ENCODE measurements at places on chromosomes 13 and 19.

DNA sequence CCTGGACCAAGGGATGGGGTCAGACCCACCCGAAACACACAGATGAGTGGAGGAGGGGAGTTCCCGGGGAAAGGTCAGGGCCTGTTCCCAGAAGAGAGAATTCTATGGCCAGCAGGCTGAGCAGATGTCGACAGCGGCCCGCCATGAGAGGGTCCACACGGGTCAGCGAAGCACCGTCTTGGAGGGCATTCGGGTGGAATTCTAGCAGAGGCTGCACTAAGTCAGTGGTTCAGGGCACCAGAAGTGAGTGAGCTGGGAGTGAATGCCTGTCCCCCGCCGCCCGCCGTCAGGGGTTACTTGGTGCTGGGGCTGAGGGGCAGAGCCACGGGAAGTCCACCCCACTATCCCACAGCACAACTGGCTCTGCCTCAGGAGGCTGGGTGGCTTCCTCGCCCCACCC, 96.2 kb upstream of the VSTM2B start:
- no peak for DNase-seq

DNA sequence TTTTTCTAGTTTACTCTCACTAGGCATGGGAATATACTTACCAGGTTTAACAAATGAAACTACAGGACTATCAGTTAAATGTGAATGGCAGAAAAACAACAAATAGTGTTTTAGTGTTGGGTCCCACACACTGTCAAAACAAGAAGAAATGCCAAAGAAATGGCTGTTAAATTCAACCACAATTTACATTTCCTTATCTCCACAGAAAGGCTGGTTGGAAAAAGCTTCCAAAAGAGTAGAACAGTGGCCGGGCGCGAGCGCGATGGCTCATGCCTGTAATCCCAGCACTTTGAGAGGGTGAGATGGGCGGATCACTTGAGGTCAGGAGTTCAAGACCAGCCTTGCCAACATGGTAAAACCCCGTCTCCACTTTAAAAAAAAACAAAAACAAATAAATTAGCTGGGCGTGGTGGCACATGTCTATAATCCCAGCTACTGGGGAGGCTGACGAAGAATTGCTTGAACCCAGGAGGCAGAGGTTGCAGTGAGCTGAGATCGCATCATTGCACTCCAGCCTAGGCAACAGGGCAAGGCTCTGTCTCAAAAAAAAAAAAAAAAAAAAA, 66.5 kb downstream of the SERP2 start:
- DNase-seq, result no peak

- no peak for DNase-seq
These were observed 59.0 kb upstream of the MCF2L start for GRCh38 chr13:112910016-112910415.

DNA sequence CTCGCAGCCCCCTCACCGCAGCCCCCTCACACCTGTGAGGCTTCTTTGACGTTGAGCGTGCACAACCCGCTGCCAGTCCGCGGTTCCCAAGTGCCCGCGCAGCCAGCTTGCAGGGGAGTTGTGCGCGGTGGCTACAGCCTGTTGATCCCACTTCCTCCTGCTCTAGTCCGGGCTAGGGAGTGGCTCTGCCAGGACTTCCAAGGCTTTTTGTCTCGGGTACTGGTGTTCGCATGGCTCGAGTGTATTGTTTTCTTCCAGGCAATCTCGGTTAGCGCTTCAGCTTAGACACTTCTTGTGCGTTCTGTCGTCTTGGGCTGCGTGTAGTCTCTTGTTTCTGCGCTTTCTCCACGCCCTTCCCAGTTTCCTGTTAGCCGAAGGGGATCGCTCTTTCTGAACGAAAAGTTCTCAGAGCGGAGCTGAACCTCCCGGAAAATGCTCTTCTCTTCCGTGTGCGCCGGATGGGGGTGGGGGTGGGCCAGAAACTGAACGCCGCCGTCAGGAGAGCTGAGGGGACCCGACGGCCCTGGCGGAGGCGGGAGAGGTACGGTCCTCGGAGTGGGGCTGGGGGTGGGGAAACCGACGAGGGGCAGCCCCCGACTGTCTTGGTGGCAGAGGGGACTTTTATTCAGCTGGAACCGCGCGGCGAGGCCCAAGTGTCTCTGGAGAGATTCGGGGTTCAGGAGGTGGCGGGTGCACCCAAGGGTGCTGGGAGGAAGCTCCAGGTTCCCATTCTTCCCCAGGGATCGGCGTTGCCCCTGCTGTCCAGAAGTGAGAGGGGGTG, 697 bp upstream of the DGKH start:
- DNase-seq, result peak; percentile 82

- DNase-seq, result no peak
These were observed 17.2 kb downstream of the PGLS start for GRCh38 chr19:17528610-17529009.

GRCh38 chr19:42249149-42249750, 5.7 kb downstream of the ERF start:
- DNase-seq, result no peak

DNA sequence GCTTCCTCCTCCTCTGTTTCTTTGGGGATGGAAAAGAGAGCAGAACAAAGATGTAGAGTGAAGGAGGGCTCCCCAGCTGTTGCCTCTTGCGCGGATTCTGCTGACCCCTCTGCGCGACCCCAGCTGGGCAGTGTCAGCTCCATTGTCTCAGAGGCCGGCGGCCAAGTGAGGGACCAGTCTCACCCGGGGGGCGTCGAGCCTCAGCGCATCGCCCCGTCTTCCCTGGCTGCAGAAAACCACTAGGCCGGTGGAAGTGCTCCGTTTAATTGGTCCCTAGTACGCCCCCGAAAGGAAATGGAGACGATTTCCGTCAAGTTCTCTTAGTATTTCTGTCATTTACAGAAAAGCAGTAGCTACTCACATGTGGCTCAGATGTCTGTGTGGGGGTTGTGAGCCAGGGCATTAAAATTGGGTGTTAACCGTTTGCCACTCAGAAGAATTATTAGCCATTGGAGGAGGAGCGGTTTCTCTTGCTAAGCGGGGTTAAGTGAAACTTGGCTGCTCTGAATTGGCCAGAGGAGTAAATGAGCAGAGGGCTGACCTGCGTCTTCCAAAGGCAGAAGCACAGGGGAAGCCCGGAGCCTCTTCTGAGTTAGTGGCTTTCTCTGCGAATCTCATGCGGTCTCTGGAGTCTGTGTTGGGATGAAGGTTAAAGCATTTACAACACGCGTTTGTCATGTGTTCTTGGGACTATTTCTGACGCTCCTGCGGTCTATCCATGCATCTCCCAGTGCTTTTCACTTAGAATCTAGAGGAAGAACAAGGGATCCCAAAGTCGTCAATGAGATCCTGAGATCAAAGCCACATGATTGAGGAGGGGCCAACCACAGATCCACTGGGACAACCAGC, 132.8 kb upstream of the MYO16 start:
- DNase-seq, result no peak

DNA sequence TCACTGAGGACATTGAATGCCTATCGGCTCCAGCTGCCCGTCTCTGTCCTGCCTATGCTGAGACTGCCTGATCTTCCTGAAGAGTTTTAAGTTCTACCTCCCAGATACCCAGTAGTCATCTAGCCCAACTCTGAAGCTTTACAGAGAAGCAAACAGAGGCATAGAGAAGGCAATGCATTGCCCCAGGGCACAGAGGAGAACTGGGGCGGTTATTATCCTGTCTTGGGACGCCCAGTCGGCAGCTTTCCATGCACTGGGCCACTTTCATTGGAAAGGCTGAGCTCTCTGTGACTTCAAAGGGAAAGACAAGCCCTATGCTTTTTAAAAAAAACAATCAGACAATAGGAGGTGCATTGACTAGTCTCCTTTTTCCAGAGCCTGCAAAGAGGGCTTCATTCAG, 71.6 kb downstream of the HSPH1 start:
- DNase-seq, result no peak

- no peak for DNase-seq
These were observed 829 bp downstream of the KCNC3 start for GRCh38 chr19:50328224-50328872.

DNA sequence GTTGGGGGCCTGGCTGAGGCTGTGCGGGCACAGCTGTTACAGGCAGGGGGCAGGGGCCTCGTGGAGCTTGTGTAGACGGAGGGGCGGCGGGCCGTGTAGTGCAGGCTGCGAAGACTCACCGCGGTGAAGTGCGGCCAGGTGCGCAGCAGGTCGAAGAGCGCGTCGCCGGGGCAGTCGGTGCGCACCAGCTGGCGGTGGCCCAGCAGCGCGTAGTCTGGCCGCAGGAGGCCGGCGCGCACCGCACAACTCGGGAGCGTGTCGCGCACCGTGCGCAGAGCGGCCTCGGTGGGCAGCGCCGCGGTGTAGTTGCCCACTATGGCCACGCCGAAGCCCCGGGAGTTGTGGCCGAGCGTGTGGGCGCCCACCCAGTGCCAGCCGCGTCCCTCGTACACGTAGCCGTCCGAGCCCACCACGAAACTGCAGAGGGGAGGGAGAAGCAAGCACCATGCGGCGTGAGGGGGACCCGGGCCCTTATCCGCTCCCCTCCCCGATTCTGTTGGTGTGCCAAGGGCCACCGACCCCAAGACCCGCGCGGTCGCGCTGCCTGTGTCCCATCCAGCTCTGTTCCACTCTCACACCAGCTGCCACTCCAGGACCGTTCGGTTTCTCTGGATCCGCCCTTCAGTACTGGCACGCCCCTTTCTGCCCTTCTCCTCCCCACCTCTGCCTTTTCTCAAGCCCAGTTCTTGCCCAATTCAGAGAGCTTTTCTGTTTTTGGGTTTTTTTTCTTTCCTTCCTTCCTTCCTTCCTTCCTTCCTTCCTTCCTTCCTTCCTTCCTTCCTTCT, 5.4 kb upstream of the RASAL3 start:
- DNase-seq, result no peak

- DNase-seq, result peak; percentile 90
These were observed 12.7 kb downstream of the PRAM1 start for GRCh38 chr19:8489561-8490394.

GRCh38 chr19:48006762-48007161, 12.3 kb downstream of the ELSPBP1 start:
- no peak for DNase-seq

GRCh38 chr13:102091231-102091630, 310.6 kb downstream of the FGF14 start:
- DNase-seq, result peak; percentile 49

DNA sequence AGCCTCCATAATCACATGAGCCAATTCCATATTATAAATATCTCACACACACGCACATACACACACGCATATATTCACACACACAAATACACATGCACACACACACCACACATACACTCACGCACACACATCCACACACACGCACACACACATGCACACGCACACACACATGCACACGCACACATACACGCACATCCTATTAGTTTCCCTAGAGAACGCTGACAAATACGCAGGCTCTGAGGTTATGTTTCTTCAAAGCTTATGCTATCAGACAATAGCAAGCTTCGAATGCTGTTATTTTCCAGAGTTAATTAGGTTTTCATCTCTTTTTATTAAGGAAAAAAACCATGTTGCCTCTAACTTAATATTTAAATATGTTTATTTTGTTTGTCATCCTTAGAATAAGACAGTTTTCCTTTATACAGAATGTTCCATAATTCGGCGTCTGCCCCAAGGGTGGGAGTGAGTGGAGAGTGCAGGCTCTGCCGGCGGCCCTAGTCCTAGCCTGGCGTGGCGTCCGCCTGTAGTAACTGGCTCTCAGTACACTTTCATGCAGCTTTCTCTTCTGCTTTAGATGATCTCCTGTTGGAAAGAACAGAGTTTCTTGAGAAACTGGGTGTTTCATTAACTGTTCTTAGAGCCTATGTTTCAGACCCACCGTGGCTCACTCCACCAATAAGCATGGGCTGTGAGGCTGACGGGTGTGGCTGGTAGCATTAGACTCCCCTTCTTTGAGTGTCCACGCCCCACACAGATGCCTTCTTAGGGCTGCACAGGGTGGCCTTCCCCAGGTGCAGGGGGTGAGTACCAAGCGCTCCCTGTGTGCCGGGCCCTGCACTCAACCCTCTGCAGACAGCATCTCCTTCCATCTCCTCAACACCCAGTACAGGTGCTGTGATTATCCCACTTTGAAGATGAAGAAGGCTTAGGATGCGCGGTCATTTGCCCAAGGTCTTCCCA, 30.4 kb upstream of the ANKRD10 start:
- no peak for DNase-seq

GRCh38 chr19:52785506-52785905, 1.1 kb downstream of the ZNF600 start:
- DNase-seq, result no peak

GRCh38 chr19:41421314-41421713, 5.9 kb downstream of the B3GNT8 start:
- DNase-seq, result no peak

- no peak for DNase-seq
These were observed 89.5 kb downstream of the MAP4K1 start for GRCh38 chr19:38528213-38528755.

- no peak for DNase-seq
These were observed 1.6 kb downstream of the GRIN2D start for GRCh38 chr19:48395170-48395455.

DNA sequence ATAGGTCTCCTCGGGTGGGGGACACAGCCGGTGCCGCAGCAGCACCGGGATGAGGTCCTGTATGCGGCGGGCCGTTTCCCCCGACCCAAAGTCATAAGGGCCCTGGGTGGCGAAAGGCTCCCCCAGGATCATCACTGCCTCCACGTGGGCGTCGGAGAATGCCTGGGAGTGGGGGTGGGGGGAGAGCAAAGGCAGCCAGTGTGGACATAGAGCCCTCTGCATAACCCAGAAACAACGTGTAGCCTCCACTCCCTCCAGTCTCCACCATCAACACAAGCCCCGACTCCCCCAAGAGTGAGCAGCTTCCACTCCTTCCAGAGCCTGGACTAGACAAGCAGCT, 1.7 kb upstream of the NUMBL start:
- no peak for DNase-seq

DNA sequence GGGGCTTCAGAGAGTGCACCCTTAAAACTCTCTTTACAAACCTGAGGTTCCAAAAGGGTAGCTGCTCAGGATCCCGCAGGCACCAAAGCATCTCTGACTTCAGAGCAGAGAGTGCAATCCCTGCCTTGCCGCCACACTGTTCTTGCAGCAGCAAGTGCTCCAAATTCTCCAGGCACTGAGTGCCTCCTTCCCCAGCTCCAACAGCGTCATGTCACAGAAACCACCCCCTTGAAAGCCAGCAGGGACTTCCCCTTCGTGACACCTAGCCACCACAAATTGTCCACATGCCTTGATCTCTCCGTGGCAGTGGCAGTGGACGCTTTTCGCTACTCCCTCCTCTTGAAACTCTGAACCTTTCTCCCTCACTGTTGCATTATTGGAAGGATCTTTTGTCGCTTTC, 39.9 kb downstream of the MBNL2 start:
- DNase-seq, result no peak
